Fibroblast of skin of right biceps (primary cell): ENCODE measurements at places on chromosomes 16 and 17.

GRCh38 chr17:57628421-57628820 is 116.7 kb downstream of the CCDC182 start:
- DNase-seq, result no peak

DNA sequence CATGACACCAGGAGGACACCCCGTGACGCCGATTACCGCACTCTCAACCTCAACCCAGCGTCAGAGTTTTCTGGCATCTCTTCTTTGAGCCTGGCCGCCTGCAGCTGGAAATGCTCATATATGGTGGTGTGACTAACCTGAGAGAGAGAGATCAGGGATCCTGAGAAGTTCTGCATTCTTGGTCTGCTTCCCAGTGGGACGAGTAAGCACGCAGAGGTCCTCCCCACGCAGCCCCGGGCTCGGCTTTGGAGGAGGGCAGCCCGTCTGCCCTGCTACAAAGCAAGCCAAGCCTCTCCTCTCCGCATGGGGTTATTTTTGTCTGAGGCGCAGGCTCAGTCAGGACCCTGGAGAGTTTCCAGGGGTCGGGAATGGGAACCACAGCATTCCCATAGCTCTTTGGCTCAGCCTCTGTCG is 16.5 kb downstream of the CRISPLD2 start:
- peak; percentile 100 for DNase-seq

DNA sequence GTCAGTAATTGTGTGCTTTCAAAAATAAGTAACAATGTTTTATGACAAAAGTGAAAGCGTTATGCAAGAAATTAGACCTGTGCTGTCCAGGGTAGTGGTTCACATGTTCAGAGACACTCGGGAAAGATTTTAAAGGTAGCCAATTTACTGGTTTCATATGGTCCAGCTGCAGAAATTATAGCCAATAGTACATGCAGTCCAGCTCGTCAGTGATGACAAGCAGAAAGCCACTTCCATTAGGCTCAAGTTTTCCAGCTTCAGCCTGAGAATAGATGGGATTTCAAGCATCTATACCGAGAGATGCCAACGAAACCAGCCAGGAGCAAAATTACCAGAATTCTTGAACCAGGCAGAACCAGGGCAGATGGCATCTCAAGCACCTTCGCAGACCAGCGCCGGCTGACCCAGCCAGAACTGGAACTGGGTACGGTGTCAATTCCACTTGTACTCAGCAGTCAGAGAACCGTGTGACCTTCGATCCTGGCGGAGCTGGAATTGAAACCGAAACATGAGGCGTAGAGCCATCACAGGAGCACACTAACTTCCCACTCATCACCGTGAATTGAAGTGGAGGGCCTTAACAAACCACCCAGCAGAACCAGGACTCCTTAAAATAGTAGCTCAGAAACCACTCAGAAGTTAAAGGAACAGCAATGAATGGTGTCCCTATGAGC is 207.9 kb upstream of the HSBP1 start:
- no peak for DNase-seq

GRCh38 chr16:30895627-30896260 is 670 bp upstream of the CTF1 start:
- DNase-seq, result peak; percentile 80

- DNase-seq, result no peak
Measured at GRCh38 chr17:81395600-81396277, 482 bp downstream of the BAHCC1 start.

DNA sequence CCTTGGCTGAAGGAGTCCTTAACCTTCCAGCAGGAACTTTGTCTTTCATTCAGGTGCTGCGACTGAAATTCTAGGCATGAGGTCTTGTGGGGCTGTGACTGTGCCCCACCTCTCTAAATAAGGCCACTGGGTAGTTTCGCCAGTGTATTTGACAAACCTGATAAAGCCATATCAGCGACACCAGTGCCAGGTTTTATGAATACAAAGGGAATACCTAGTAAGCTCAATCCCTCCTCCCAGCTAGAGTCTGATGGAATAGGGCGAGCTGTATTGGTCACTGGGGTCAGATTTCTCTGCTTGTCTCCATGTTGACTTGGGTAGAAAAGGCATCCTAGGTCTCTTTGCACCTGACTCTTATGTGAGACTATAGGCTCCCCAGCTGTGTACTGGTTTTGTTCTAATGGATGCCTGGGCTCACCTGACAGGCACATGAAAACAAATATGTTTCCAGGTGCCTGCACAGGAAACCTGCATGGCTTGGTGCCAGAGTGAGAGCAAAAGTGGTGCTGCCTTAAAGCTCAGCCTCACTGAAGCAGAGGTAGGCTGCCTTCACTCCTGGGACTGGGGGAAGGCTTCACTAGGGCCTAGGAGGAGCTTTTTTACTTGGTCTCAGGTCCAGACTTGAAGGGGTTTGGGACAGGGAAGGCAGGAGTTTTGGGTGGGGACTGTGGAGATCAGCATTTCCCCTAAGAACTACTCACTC is 8.3 kb downstream of the SLC7A6 start:
- DNase-seq, result no peak

GRCh38 chr17:48351911-48352332 is 78.1 kb downstream of the SKAP1 start:
- DNase-seq, result peak; percentile 60
